Type B pancreatic cell (in vitro differentiated cells): ENCODE measurements at places on chromosomes 5 and 9. TPM values are rescaled to one million over a fixed set of nuclear protein-coding genes. Genes with fewer than 3 reads are reported as not detected.

DNA sequence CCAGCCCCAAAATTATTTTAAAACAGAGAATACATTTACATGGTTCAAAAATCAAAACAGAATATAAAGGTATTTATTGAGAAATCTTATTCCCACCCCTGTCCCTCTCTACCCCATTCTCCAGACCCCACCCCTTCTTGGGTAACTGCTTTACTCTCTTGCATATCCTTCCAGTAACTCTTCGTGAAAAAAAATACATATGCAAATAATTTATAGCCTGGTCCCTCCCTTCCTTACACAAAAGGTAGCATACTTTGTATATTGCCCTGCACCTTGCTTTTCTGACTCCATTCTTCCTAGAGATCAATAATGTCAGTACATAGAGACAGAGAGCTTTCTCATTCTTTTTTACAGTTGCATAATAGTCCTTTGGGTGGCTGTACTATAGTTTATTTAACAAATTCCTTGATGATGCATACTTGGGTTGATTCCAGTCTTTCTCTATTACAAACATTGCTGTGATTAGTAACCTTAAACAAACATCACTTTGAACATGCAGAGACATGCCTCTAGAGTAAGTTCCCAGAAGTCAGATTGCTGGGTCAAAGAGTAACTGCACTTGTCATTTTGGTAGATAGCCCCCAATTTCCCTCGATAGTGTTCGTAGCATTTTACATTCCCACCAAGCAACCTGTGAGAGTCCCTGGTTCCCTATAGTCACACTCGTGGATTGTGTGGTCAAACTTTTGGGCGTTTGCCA lies 47.9 kb downstream of the STOM start:
- H3K27ac ChIP-seq: peak overlapping the region; percentile 88
- H3K4me3 ChIP-seq: no peak overlapping the region
- DNase-seq: no peak
- H3K27me3 ChIP-seq: no peaks in the 10 kb centered on the region
- peaks cover 16% of the 10 kb centered on the region for H3K36me3 ChIP-seq

PCDHA12 gene
- total RNA-seq: 10.2 and 27.3 TPM in 2 replicates

SLC34A1 gene
- 0.12 and 0.22 TPM in 2 replicates for total RNA-seq

GRCh38 chr9:131977109-131977838 lies 102.4 kb downstream of the MED27 start:
- no peaks in the 10 kb centered on the region for H3K36me3 ChIP-seq
- H3K4me1 ChIP-seq: peaks cover 18% of the 10 kb centered on the region
- H3K27me3 ChIP-seq: no peaks in the 10 kb centered on the region
- H3K4me3 ChIP-seq: no peak overlapping the region
- H3K27ac ChIP-seq: no peak overlapping the region

- no peaks in the 10 kb centered on the region for H3K36me3 ChIP-seq
- peaks cover 12% of the 10 kb centered on the region for H3K27me3 ChIP-seq
- H3K4me1 ChIP-seq: no peaks in the 10 kb centered on the region
- no peak overlapping the region for H3K4me3 ChIP-seq
Measured at GRCh38 chr9:113695440-113695851, 180.7 kb upstream of the ZNF618 start.

PDE8B gene
- 16.7 and 69.8 TPM in 2 replicates for total RNA-seq

DNA sequence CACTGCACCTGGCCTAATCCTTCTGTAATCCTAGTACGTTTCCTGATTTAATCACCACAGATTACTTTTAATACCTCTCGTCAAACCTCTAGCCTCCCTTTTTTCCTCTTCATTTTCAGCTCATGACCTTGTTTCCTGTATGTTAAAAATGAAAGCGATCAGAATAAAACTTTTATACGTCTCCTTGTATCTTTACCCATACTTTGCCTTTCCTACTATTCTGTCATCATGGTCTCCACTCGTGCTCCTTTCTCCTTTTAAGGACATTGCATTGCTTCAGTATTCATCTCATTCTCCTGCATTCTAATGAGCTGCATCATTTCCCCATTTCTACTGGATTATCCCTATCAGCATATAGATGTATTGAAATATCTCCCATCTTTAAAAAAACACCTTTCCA lies 8.5 kb downstream of the CDC42SE2 start:
- peaks cover 9% of the 10 kb centered on the region for H3K4me1 ChIP-seq
- H3K4me3 ChIP-seq: no peak overlapping the region
- no peak overlapping the region for H3K27ac ChIP-seq
- peaks cover 8% of the 10 kb centered on the region for H3K36me3 ChIP-seq
- no peaks in the 10 kb centered on the region for H3K27me3 ChIP-seq

- H3K27me3 ChIP-seq: peaks cover 32% of the 10 kb centered on the region
- H3K36me3 ChIP-seq: no peaks in the 10 kb centered on the region
- H3K4me1 ChIP-seq: peaks cover 6% of the 10 kb centered on the region
- H3K27ac ChIP-seq: no peak overlapping the region
- peak; percentile 60 for DNase-seq
Measured at GRCh38 chr5:575636-576035, 36.5 kb upstream of the CEP72 start.

C8G gene
- 2.8 and 4.1 TPM in 2 replicates for total RNA-seq

DNA sequence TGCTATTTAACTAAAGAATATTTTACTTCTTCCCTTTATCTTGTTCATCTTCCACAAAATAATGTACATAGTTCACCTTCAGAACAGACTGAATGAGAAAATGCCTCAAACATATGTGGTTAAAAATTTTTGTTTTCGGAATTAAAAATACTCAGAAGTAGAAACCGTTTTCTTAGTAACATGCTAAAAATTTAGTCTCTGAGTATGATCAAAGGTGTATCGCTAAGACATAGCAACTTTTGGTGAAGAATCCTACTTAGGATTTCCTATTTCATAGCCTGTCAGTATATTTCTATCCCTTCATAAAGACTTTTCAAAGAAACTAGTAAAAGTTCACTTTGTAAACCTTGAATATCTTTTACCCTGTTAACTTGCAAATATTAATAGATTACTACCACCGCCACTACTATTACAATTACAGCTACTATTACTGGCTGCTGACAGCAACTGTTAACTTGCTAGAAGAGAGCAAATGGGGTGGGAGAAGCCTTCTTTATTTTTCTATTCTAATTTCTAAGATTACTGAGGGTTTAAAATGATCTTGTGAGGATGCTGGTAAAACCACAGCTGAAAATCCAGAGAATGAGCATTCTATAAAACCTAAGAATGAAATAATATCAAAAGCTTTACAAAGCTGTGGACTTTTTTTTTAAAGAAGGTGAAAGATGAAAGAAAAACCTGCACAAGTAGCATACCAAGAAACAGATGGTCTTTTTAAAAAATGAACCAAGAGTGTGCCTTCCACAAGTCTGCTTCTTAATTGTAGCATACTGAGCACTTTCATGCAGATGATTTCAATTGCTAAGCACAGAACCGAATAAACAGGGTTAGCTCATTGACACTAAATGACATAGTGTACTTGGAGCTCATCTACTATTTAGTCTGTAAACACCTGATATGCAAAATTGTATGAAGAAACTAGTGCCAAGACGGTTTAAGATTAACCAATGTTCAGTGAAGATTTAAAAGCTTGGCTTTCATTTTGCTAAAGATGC lies 246.3 kb upstream of the EFNA5 start:
- peaks cover 5% of the 10 kb centered on the region for H3K27me3 ChIP-seq
- peaks cover 14% of the 10 kb centered on the region for H3K4me1 ChIP-seq
- DNase-seq: no peak
- no peak overlapping the region for H3K4me3 ChIP-seq
- no peak overlapping the region for H3K27ac ChIP-seq

- H3K27me3 ChIP-seq: peaks cover 3% of the 10 kb centered on the region
- no peaks in the 10 kb centered on the region for H3K4me1 ChIP-seq
- no peak overlapping the region for H3K4me3 ChIP-seq
- H3K27ac ChIP-seq: no peak overlapping the region
- no peaks in the 10 kb centered on the region for H3K36me3 ChIP-seq
- no peak for DNase-seq
Measured at GRCh38 chr5:164475339-164475977, 970.0 kb downstream of the MAT2B start.

GRCh38 chr9:22425551-22425950 lies 21.1 kb upstream of the DMRTA1 start:
- H3K27ac ChIP-seq: no peak overlapping the region
- no peak for DNase-seq
- peaks cover 13% of the 10 kb centered on the region for H3K27me3 ChIP-seq

- H3K4me3 ChIP-seq: no peak overlapping the region
- peaks cover 27% of the 10 kb centered on the region for H3K4me1 ChIP-seq
- no peaks in the 10 kb centered on the region for H3K36me3 ChIP-seq
- no peak overlapping the region for H3K27ac ChIP-seq
- H3K27me3 ChIP-seq: peaks cover 4% of the 10 kb centered on the region
Measured at GRCh38 chr5:174522480-174523260, 201.7 kb upstream of the MSX2 start.

CLK4 gene
- total RNA-seq: 21.4 and 42.6 TPM in 2 replicates

DNA sequence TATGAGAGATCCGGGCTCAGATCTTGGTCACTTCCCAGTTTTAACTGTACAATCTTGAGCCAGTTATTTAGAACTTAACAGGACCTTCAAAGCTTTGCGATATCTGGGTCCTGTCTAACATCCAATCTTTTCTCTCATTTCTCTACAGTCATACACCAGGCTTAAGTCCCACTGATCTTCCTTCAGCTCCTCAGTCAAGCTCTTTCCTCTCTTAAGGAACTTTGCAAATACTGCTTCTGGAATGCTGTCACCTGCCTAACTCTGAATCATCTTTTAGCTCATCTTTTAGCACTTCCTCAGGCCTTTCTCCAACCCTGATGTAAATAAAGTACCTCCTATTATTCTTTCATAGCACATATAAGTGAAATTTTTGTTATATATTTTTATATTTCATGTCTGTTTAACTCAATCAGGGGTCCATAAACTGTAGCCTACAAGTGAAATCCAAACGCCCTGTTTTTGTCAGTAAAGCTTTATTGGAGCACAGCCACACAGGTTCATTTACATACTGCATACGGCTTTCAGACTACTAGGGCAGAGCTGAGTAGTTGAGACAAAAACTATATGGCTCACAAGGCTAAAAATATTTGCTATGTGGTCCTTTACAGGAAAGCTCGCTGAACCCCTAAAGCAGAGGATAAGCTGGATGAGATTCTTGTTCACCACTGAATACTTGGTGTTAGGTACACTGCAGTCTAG lies 63.5 kb downstream of the MEF2C start:
- no peaks in the 10 kb centered on the region for H3K36me3 ChIP-seq
- no peak overlapping the region for H3K27ac ChIP-seq
- DNase-seq: no peak
- H3K27me3 ChIP-seq: no peaks in the 10 kb centered on the region
- H3K4me1 ChIP-seq: peaks cover 8% of the 10 kb centered on the region
- no peak overlapping the region for H3K4me3 ChIP-seq

TAF1L gene
- not detected in 2 replicates for total RNA-seq

AFAP1L1 gene
- 6.4 and 12.1 TPM in 2 replicates for total RNA-seq

- no peak overlapping the region for H3K27ac ChIP-seq
- H3K36me3 ChIP-seq: no peaks in the 10 kb centered on the region
- H3K27me3 ChIP-seq: peaks cover 22% of the 10 kb centered on the region
- H3K4me1 ChIP-seq: peaks cover 15% of the 10 kb centered on the region
- no peak overlapping the region for H3K4me3 ChIP-seq
Measured at GRCh38 chr5:1190278-1190677, 11.1 kb upstream of the SLC6A19 start.

- no peak overlapping the region for H3K4me3 ChIP-seq
- peaks cover 6% of the 10 kb centered on the region for H3K4me1 ChIP-seq
- no peak overlapping the region for H3K27ac ChIP-seq
- H3K36me3 ChIP-seq: no peaks in the 10 kb centered on the region
- DNase-seq: no peak
- no peaks in the 10 kb centered on the region for H3K27me3 ChIP-seq
Measured at GRCh38 chr9:111945216-111945615, 48.6 kb downstream of the UGCG start.

DNA sequence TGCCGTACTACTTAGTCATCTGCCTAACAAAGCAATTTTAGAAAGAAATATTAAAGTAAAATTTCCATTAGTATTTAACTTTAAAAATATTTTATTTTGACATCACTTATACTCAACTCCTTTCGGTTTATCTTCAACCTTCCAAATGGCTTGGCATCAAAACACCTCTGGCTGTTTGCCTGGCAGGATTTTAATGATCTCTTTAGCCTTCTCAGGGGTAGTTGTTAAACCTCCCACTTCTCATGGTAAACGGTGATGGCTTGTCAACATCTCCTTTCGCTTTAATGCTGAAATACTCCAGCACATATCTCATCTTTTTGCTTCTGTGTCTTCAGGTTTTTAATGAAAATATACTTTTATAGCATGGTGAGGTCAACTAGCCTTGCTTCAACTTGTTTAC lies 747.1 kb downstream of the CETN3 start:
- no peaks in the 10 kb centered on the region for H3K27me3 ChIP-seq
- H3K4me3 ChIP-seq: no peak overlapping the region
- no peaks in the 10 kb centered on the region for H3K36me3 ChIP-seq
- H3K27ac ChIP-seq: no peak overlapping the region
- no peaks in the 10 kb centered on the region for H3K4me1 ChIP-seq

GRCh38 chr5:28391277-28391676 lies 1352.9 kb upstream of the CDH9 start:
- no peak for DNase-seq
- H3K36me3 ChIP-seq: no peaks in the 10 kb centered on the region
- no peak overlapping the region for H3K27ac ChIP-seq

DNA sequence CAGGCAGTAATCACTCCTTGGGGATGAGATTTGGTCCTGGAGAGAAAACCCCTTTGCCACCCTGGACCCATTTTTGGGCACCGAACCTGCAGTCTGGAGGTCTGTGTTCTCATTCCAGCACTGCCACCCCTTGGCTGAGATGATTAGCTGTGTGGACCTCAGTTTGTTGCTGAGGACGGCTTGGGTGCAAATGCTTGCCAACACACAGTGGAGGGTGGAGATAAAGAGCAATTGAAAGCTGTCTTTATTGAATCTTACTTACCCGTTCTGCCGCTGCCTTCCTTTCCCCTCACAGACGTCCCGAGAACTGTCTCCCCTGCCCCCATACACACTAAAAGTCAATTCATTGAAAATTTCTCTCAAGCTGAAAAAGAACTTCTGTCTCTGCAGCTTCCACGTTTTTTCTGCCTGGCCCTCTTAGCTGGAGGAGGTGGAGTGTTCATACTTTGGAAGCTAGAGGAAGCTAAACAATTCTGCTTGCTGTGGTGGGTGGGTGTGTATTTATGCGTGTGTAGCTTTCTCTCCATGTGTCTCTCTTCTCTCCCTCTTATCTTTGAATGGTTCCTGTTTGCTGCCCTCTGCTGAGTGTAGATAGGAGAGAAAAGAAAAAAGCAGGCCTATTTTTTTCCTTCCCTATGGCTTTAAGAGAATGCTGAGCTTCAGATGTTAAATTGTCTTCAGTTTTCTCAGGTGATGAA lies 6.6 kb downstream of the GALNT10 start:
- DNase-seq: no peak
- H3K27ac ChIP-seq: no peak overlapping the region
- peaks cover 52% of the 10 kb centered on the region for H3K4me1 ChIP-seq
- peak overlapping the region; percentile 1 for H3K4me3 ChIP-seq
- H3K27me3 ChIP-seq: peaks cover 28% of the 10 kb centered on the region
- peaks cover 3% of the 10 kb centered on the region for H3K36me3 ChIP-seq

DNA sequence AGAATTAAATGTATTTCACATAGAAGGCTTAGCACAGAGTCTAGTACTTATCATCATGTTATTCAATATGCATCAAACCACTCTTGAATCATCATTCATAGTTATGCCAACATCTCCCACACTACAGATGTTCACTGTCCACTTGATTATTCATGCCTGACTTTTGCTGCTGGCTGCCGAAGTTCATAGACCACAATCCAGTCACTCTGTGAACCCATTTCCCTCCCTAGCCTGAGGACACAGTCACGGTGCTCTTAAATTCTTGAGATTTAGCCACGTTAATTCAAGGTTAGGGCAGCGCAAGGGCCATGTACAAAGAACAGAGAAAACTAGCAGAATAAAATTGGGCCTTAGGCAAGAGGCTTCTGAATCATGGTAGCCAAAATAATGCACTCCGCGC lies 32.4 kb downstream of the ABCA1 start:
- no peak overlapping the region for H3K27ac ChIP-seq
- H3K27me3 ChIP-seq: no peaks in the 10 kb centered on the region
- H3K36me3 ChIP-seq: peaks cover 16% of the 10 kb centered on the region
- DNase-seq: no peak
